ENCODE measurements at places on chromosomes 7 and 10. TPM values are rescaled to one million over a fixed set of nuclear protein-coding genes. Genes with fewer than 3 reads are reported as not detected.

The GFRA1 gene
- 0.15 TPM for total RNA-seq

The ZPBP gene
- total RNA-seq = not detected

The CYP3A7 gene
- 0.33 TPM for total RNA-seq

The GLI3 gene
- 6.9 TPM for total RNA-seq

The PHKG1 gene
- total RNA-seq = 0.99 TPM

The HTR5A gene
- not detected for total RNA-seq

The ADAM12 gene
- total RNA-seq = 28.8 TPM

The RNF133 gene
- total RNA-seq = 0.73 TPM

The CHST15 gene
- 0.73 TPM for total RNA-seq

The CRPPA gene
- total RNA-seq = 1.2 TPM

The CYP2C8 gene
- 0.33 TPM for total RNA-seq

Measured in smooth muscle cell of trachea (primary cell).